ENCODE measurements at places on chromosomes 1 and 21.

- H3K27ac ChIP-seq: no peak within 1 kb of the TSS
- H3K36me3 ChIP-seq: no peaks in the 10 kb centered on the region
- H3K27me3 ChIP-seq: peaks cover 33% of the 10 kb centered on the region
- H3K4me1 ChIP-seq: no peaks in the 10 kb centered on the region
Observed at GRCh38 chr1:153678519-153679336, at the start of gene NPR1. Gene NPR1 (plus strand): TSS chr1:153678688. CDS start chr1:153679109, 421 bp downstream.

DNA sequence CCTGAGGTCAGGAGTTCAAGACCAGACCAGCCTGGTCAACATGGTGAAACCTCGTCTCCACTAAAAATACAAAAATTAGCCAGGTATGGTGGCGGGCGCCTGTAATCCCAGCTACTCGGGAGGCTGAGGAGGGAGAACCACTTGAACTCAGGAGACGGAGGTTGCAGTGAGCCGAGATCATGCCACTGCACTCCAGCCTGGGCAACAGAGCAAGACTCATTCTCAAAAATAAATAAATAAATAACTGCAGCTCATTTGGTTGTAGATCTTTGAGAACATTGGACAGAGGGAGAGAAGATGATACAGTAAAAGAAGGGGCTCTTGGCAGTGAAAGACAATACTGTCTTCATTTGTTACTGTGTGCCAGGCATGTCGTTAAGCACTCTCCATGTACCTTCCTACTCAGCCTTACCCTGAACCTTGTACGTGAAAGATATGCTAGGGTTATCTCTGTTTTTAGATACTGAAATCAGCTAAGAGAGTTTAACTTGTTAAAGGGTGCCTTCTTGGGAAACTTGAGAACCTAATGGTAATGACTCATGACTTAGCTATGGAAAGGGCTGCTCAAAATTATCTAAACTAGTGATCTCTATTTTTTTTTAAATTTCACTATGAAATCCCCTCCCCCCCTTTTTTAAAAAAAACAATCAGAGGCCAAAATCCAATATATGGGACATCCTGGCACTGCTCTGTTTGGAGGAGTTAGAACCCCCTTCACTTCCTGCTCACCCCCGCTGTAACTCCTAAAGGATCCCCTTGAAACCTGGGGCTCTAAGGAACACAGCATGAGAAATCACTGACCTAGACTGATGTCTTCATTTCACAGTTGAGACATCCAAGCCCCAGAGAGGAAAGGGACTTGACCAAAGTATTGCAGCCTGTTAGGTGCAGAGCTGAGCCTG is 6.8 kb upstream of the KPNA6 start:
- H3K4me1 ChIP-seq: peaks cover 16% of the 10 kb centered on the region
- H3K4me3 ChIP-seq: no peak overlapping the region
- H3K27me3 ChIP-seq: no peaks in the 10 kb centered on the region
- peak; percentile 51 for DNase-seq
- H3K27ac ChIP-seq: peak overlapping the region; percentile 57

DNA sequence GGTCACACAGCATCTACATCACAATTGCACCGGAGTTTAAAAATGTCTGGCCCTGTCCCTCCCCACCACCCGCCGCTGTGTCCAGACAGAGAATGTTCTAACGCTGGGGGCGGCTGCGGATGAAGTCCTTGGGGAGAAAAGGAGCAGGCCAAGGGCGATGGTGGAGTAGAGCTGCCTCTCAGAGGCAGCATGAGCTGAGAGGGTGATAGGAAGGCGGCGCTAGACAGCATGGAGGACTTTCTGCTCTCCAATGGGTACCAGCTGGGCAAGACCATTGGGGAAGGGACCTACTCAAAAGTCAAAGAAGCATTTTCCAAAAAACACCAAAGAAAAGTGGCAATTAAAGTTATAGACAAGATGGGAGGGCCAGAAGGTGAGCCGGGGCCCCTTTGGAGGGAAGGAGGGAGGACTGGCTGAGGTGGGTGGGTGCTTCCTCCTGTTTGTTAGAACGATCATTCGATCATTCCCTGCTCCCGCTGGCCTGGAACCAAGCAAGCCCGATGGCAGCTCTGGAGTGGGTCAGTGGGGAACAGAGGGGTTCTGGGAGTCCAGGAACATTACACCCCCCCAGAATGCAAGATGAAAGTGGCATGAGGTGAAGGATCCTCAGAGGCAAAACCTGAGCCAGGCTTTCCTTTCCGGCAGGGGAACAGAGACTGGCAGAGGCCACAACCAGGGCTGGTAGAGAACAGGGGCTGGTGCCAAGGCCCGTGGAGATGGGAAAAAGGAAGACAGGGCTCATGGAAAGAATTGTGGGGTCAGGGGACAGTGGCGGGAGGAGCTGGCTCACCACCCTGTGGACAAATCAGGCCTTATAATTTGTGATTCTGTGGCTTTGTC is at the start of the genes FAM229A and TSSK3:
FAM229A (minus strand) TSS at position 12 of the 840 bp plus-strand sequence. CDS start 394 bp downstream, outside the sequence.
TSSK3 (plus strand) TSS at position 66 of the 840 bp plus-strand sequence; CDS start at position 229, 163 bp downstream.
- H3K4me3 ChIP-seq: no peak within 1 kb of the TSS
- peaks cover 63% of the 10 kb centered on the region for H3K36me3 ChIP-seq
- no peaks in the 10 kb centered on the region for H3K4me1 ChIP-seq
- DNase-seq: no peak
- no peak within 1 kb of the TSS for H3K27ac ChIP-seq
- H3K27me3 ChIP-seq: no peaks in the 10 kb centered on the region

- H3K36me3 ChIP-seq: no peaks in the 10 kb centered on the region
- no peaks in the 10 kb centered on the region for H3K27me3 ChIP-seq
- no peaks in the 10 kb centered on the region for H3K4me1 ChIP-seq
- DNase-seq: no peak
Observed at GRCh38 chr1:60427701-60428100, 354.1 kb upstream of the C1orf87 start.

- no peaks in the 10 kb centered on the region for H3K4me1 ChIP-seq
- no peak for DNase-seq
- H3K27me3 ChIP-seq: peaks cover 21% of the 10 kb centered on the region
- no peaks in the 10 kb centered on the region for H3K36me3 ChIP-seq
- no peak overlapping the region for H3K27ac ChIP-seq
Observed at GRCh38 chr1:5312862-5313261, 658.5 kb downstream of the AJAP1 start.

DNA sequence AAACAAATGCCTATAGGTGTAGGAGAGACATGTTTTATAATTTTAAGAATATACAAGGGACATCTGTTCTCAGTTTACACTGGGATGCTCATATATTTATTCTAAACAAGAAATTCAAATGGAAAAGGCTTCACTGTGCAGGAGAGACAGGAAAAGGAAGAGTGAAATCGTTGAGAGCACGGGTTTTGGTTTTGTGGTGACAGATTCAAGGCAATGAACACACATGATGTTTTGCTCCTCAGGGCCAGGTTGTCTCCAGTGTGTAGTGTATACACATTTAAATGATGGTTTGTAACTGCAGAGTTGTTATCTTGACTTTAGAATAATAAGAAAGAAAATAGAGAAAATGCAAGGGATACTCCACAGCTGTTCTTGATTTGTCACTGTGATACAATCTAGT is 73.7 kb downstream of the S1PR1 start:
- H3K36me3 ChIP-seq: no peaks in the 10 kb centered on the region
- no peak overlapping the region for H3K27ac ChIP-seq

Measured in K562 (cell line).